ENCODE measurements at places on chromosomes 5 and 9.

DNA sequence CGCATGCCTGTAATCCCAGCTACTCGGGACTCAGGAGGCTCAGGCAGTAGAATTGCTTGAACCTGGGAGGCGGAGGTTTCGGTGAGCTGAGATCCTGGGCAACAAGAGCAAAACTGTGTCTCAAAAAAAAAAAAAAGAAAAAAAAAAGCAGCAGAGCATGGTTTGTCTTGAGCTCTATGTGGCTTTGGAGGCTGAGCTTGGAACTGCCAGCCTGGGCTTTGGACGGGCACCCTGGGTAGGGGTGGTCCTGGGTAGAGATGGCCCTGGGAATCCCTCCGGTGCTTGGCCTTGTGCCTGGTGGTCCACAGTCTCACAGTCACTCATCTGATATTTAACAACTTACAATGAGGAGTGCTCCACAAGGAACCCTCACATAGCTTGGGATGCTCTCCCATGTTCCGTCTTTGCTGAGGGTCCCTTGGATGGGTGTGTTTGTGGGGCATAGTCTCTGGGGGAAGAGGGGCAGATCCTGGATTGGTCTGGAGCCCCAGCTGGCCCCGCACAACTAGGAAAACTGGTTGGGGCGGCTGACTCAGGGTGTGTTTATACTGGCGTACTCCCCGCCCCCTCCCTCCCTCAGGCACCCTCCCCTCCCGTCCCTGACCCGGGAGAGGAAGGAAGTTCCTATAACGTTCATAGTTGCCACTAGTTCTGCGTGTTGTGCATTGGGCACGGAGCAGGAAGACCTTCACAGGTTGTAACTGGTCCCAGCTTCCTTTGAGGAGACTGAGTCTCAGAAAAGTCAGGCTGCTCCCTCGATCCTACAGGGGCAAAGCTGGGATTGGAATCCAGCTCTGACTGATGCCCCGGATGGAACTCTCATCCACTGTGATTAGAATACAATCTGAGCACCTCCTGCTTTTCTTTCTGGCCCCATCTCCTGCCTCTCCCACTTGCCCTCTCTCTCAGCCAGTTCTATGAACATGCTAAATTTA is 11.2 kb downstream of the IER5L start:
- DNase-seq = peak; percentile 91

- no peak for DNase-seq
These were observed 523.5 kb downstream of the CAAP1 start for GRCh38 chr9:26369093-26369492.

DNA sequence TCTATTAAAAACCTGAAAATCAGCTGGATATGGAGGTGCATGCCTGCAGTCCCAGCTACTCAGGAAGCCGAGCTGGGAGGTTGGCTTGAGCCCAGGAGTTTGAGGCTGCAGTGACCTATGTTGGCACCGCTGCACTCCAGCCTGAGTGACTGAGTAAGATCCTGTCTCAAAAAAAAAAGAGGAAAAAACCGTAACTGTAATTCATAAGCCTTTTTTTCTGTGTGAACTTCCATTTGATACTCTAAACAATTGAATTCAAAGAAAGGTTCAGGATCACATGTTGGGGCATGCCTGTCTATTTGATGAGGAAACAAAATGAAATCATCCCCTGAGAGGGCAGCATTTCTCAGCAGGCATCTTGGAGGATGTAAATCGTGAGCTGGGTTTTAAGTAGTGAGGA is 38.8 kb downstream of the ITGA2 start:
- DNase-seq = no peak

GRCh38 chr9:112793213-112793810 is 42.8 kb downstream of the SNX30 start:
- DNase-seq = peak; percentile 84

GRCh38 chr5:67434466-67434865 is 237.9 kb upstream of the CD180 start:
- no peak for DNase-seq

DNA sequence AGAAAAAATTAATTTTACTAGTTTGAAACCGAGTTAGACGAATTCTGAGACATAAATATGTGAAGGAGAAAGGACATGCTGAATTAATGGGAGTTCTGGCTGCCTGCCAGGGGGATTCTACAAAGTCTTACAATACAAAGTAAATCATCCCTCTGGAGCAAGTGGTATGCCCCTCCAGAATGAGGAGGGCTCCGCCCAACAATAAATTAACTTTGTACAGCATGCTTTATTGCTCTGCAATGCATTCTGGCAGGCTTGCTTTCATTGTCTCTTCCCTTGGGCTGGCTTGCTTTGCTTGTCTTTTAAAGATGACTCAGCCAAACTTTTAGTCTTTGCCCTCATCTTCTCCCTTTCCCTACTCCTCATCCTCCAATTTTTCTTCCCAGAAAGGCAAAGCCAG is 11.7 kb upstream of the PCDHB1 start:
- no peak for DNase-seq

DNA sequence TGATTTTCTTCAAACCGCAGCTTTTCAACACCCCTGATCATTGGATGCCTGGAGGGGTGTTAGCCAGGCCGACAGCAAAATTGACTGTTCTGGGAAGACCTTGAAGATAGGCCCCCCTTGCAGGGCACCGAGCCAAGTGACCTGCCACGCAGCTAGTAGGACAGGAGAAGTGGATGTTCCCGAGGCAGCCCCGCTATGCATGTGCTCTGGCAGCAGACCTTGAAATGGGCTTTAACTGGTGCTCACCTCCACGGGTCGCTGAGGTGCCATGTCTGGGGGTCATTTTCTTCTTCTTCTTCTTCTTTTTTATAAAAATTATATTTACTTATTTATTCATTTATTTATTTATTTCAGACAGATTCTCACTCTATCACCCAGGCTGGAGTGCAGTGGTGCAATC is 12.6 kb downstream of the FGF18 start:
- no peak for DNase-seq

GRCh38 chr9:99866398-99866797 is 40.1 kb upstream of the STX17 start:
- DNase-seq = no peak

- DNase-seq = no peak
These were observed 75.6 kb upstream of the PCA3 start for GRCh38 chr9:76688471-76689238.

All from left colon (tissue), 2 donors.